ENCODE measurements at places on chromosomes 7 and 10. TPM values are rescaled to one million over a fixed set of nuclear protein-coding genes. Genes with fewer than 3 reads are reported as not detected.

CALML5 gene
- not detected for total RNA-seq

NKX2-3 gene
- total RNA-seq = not detected

GRCh38 chr10:121450247-121450646, 148.0 kb downstream of the FGFR2 start:
- no peak for DNase-seq

GRCh38 chr7:18059171-18059570, 31.5 kb upstream of the PRPS1L1 start:
- no peak for DNase-seq
